Hematopoietic multipotent progenitor cell treated with erythropoietin and hydrocortisone succinate and interleukin-3 and kit ligand, for 4 days (in vitro differentiated cells): ENCODE measurements at places on chromosomes 4 and X.

DNA sequence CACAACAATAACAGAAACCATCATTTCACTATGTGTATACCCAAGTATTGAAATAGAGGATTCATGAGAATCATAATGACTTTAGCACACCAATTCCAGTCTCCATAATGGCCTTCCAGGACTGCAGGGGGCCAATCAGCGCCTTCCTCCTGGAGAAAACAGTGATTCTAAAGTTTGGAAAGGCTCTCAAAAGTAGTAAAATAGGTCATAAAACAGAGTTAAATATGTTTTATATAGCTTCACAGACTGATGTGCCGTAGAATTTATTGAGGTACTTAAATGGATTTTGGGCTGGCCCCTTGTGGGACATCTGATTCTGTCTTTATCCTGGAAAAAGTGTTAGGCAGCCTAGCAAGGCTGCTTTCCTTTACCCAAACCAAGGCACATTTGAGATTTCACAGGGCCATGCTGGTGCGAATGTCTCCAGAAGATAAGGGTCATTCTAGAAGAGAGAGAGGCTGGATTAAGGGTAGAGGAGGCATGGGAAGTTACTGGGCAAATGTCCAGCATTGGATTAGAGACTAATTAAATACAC lies 543.9 kb downstream of the GALNTL6 start:
- no peak for DNase-seq

DNA sequence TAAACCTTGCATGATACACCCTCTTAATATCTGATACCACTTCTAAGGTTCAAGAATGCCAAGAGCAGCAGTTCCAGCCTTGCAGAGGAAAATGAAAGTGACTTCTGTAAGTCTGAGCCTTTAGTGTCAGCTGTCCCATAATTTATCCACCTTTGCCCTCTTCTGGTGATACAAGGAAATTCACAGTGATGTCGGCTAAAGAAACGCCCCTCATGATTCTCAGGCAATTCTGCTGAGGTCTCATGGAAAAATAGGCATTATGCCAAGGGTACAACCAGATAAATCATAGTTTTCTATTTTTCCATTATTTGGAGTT lies 172.2 kb upstream of the CXCL13 start:
- peak; percentile 82 for DNase-seq

- peak; percentile 19 for DNase-seq
Observed at GRCh38 chrX:568311-568710, 62.3 kb upstream of the SHOX start.

- DNase-seq = no peak
Observed at GRCh38 chr4:176043838-176044588, 21.6 kb upstream of the WDR17 start.

DNA sequence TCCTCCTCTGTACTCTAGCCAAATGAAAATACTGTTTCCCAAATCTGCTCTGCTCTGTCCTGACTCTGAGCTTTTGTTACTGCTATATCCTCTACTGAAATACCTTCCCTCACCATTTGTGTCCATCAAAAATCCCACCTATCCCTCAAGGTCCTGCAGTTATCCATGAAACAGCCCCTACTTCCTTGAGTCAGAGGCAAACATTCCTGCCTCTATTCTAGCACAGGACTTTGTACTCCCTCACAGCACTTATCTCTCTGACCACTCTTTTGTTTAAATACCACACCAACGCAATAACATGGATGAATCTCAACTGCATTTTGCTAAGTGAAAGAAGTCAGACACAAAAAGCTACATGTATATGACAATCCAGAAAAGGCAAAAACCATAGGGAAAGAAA lies 10.5 kb upstream of the RNF128 start:
- no peak for DNase-seq

GRCh38 chrX:103716962-103717361 lies 6.3 kb downstream of the TMEM31 start:
- no peak for DNase-seq

DNA sequence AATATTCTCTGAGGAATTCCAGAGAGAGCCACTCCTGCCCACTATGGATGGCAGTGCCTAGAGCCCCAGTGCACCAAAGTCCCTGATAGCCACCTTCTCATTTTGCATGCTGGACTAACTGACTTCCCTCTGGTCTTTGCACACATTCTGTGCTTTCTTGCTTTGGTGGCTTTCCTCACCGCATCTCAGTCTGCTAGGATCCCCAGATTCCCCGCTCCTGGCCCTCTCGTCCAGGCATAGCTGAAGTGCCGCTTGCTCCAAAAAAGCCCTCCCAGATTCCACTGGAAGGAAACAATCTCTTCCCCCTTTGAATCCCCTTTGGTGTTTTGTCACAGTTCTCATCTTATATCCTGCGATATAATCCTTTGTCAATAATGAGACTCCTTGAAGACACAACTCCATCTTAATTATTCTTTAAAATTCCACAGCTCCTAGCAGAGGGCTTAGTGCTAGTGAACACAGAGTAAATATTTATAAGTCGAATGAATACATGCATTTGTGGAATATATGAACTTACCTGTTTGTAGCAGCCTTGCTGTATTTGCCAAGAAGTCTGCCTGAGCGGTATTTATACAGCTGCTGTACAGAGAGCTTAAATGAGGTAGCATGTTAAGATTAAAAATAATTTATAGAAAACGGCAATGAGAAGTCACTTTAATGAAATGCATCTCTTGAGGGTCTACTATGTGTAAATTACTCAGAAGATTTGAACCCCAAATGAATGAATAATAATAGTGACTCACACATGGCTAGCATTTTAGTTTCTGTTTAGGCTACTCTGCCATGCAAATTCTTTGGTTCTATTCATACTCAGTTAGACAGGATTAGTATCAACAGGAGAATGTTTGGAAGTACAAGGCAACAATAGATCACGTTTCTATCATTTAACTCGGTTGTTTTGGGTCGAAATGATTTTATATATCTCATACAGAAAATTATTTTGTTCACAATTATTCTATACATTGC lies 421.9 kb upstream of the TENM3 start:
- no peak for DNase-seq

DNA sequence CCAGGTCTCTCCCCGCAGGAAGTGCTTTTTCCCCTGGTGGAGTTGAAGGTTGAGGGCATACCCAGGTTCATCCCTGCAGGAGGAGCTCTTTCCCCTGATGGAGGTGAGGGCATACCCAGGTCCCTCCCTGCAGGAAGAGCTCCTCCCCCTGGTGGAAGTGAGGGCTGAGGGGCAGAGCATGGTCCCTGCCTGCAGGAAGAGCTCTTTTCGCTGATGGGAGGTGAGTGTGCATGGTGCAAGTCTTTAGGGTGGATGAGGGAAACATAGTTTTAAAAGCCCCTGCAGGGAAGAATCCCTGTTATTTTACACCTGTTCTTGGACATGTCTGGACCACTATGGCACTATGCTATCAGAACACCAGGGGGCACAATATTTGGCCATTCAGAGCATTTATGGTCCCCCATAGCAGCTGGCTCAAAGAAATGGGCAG lies 43.7 kb upstream of the PUDP start:
- peak; percentile 0 for DNase-seq

DNA sequence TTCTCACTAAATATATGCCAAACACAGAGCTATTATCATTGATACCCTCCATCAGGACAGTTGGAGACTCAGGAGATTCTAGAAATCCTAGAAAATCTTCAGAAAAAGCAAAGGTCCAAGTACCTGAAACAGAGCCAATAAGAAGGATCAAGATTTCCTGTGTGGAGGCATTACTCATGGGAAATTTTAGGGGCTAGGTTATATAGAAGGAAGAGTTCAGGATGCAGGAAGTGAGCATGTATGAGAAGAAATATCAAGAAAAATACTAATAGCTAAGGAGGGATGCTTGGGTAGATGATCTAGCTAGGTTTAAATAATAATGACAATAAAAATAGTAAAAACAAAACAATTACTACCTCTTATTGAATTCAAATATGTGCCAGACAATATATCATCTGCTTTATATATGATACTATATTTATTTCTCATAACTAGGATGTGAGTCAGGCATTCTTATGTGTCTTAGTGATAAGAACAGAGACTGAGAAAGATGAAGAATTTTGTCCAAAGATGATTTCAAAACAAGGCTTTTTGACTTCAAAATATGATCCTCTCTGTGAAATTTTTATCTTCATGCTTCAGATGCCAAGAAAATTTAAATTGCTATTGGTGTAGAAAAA lies 66.4 kb upstream of the HHIP start:
- DNase-seq = no peak

- peak; percentile 84 for DNase-seq
Observed at GRCh38 chrX:12974305-12974795, 560 bp upstream of the TMSB4X start.

GRCh38 chr4:128728190-128728589 lies 81.3 kb upstream of the JADE1 start:
- no peak for DNase-seq

GRCh38 chr4:116387937-116388474 lies 697.4 kb downstream of the TRAM1L1 start:
- no peak for DNase-seq

DNA sequence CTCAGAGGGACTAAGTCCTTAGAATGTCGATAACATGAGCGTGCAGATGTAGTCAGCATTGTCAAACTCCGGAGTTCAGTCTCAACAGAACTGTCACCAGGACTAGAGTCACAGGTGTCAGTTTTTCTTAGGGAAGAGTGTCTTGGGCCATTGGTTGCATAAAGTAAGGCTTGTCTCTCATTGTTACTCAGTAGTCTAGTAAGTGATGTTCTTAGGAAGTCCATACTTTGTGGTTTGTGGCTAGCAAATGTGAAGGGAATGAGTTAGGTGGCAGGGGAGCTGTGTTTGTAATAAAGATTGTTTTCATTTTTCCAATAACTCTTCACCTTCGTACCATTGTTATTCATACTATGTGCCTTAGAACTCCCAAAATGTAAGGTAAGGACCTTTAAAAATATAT lies 119.6 kb downstream of the AFF2 start:
- DNase-seq = no peak

DNA sequence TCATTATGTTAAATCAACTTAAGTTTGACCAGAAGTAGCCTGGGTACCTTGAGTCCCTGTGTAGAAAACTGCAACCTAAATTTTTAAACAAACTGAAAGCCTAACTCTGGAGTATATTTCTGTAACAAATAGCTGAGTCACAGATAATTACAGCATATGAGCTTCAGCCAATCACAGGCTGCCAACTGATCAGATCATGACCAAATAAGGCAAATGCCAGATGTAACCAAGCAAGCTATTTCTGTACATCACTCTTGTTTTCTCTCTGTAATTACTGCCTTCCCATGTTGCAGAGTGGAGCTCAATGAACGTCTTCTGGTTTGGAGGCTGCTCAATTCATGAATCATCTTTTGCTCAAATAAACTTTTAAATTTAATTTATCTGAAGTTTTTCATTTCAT lies 980.9 kb upstream of the DIAPH2 start:
- no peak for DNase-seq

- DNase-seq = no peak
Observed at GRCh38 chrX:136718091-136718490, 62.6 kb downstream of the ARHGEF6 start.

DNA sequence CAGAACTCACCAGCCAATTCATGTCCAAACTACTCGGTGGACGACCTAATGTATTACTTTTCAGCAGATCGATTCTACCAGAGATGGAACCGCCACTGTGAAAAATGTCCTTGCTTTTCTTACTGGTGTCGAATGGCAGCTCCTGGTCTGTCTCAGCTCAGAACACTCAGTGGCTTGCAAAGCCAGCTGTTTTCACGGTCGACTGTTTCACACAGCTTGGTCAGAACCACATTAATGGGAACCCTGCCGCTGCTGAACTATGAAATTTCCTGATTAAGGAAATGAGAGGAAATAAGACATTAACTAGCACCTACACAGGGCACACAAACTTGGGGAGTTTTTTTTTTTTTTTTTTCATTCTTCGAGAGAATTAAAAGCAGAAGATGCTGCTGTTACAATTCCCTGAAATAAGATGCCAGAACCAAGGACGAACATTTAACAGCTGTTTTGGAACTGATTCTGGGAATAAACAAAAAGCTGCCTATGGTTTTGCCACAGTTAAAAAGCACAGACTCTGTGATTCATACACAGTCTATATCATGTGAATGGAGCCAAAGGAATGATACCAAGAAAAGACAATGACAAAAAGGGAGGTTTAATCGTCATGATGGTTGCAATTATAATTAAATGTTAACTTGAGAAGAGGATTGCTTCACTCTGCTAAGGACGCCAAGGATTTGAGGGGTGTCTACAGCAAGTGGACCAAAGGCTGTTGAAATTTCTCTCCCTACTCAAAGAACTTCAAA lies 31.3 kb downstream of the SUPT20HL2 start:
- DNase-seq = no peak

- no peak for DNase-seq
Observed at GRCh38 chr4:20020056-20020455, 231.6 kb upstream of the SLIT2 start.

GRCh38 chrX:31058284-31058683 lies 13.6 kb downstream of the FTHL17 start:
- no peak for DNase-seq
